ENCODE measurements at places on chromosomes 2 and 18.

- DNase-seq, result no peak
Measured at GRCh38 chr18:61714421-61714820, 178.4 kb downstream of the RNF152 start.

DNA sequence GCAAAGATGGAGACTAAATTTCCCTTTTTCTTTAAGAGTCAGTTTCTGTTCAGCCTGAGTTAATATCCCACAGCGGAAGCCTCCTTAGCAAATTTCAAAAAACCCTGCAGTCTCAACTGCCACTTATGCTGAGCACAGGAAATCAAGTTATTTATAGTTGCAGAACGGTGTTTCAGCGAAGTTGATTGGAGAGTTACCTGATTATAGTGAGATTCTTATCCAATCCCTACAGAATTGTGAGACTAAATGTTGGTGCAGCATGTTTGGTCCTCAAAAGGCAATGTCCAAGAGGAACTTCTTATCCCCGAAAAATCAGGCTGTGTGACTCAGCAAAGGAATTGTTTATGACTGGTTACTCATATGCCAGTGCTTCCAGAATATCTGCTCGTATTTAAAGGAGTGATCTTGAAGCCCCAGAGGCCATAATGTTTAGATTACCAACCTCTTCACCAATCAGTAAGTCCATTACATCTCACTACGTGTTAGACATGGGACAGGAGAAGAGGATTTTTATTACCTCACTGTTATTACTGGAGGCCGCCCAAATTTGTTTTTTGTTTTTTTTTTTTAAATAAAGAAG lies 67.9 kb downstream of the LRRFIP1 start:
- peak; percentile 27 for DNase-seq

GRCh38 chr2:47534179-47534919 lies 131.4 kb downstream of the MSH2 start:
- peak; percentile 61 for DNase-seq

GRCh38 chr2:44358503-44358902 lies 2.8 kb downstream of the PREPL start:
- no peak for DNase-seq

DNA sequence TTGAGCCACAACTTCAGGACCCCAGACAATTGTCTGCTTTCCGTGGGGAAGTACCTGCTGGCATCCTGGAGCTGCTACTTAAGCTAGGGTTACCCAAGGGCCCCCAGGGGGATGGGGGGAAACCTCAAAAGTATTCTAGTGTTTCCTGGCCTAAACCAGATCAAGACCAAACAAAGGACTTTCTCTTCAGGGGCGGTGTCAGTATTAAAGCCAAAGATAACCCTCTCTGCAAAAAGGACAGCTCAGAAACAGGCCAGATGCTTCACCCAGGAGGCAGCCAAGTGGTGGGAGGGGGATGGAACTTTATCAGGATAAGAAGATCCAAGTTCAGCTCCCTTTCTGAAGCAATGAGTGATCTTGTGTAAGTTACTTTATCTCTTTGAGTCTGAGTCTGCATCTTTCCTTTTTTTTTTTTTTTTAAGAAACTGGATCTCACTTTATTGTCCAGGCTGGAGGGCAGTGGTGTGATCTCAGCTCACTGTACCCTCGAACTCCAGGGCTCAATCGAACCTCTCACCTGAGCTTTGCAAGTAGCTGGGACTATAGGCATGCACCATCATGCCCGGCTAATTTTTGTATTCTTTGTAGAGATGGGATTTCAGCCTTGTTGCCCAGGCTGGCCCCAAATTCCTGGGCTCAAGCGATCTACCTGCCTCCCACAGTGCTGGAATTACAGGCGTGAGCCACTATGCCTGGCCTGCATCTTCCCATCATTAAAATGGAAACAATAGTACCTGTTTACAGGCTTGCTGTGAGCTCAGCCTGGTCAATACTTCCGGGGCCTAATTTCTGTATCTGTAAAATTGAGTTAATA lies 151.8 kb upstream of the PTPRM start:
- no peak for DNase-seq

DNA sequence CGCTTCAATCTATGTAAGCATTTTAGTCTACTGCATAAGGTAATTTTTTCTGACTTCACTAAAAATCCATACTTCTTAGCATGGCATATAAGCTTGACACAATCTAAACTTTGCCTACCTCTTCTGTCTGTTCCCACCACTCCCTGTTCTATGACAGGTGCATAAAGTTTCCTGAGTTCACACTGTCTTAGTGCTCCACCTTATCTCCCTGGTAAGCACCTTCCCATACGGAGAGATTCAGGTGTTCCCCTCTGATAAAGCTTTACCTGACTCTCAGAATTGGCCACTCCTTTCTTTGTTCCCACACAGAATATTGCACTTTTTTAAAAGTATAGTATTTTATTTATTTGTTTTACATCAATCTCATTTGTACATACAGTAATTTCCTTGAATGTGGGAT lies 16.8 kb upstream of the ITGA4 start:
- DNase-seq, result no peak

DNA sequence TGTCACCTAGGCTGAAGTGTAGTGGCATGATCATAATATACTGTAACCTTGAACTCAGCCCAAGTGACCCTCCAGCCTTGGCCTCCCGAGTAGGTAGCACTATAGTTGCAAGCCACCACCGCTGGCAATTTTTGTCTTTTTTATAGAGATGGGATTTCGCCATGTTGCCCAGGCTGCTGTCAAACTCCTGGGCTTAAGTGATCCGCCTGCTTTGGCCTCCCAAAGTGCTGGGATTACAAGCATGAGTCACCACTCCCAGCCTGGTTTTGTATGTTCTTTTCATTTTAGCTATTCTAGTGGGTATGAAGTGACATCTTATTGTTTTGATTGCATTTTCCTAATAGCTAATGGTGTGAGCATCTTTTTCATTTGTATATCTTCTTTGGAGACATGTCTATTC lies 11.3 kb upstream of the EXOC6B start:
- DNase-seq, result no peak

DNA sequence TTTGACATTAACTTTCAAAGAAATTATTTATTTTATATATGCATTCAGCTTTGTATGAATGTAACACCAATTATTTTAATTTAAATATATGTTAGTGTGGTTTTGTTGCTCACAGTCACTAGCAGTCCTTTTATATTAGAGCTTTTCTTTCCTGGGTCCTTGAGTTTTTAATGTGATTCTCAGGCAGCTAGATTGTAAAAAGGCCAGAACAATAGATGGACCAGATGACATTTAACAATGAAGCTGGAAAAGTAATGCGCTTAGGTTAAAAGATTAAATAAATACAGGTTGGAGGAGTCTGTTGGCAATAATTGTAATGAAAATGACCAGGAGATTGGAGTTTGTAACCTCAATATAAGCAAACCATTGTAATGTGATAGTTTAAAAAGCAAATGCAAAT lies 171.1 kb downstream of the FTCDNL1 start:
- DNase-seq, result no peak

DNA sequence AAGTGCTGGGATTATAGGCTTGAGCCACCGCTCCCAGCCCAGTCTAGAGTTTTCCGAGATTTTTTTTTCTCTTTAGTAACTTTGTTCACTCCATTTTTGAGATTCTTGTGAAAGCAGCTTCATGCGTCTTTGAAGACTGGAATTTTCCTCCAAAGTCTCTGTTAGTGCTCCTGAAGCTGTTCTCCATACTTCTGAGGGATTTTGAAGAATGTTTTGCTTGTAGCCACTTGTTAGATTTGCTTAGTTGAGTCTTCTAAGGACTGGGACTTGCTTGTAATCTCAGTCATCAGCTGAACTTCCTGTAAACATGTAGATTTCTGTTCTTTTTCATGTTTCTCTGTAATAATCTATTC lies 234.3 kb downstream of the MYCN start:
- no peak for DNase-seq

- DNase-seq, result no peak
Measured at GRCh38 chr2:237218756-237219155, 133.1 kb downstream of the COPS8 start.

GRCh38 chr2:112160283-112161250 lies 22.4 kb downstream of the FBLN7 start:
- no peak for DNase-seq

- DNase-seq, result peak; percentile 45
Measured at GRCh38 chr2:104447831-104448434, 406.0 kb upstream of the POU3F3 start.

DNA sequence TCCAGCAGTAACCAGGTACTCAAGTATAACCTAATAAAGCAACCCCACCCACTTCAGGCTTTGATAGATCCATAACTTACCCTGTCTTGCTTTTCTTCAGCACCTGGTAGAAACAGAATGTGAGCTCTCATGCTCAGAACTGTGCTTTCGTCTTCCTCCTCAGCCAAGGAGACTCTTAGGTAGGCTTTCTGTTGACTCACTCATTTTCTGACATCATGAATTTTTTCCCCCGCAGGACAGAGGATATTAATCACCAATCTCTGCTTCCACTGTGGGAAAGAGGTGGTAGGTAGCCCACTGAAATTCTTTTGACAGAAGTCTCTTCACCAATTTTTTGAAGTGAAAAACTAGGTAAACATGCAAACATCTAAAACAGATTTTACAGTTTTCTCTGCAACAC lies 241.2 kb upstream of the KCNJ3 start:
- no peak for DNase-seq

DNA sequence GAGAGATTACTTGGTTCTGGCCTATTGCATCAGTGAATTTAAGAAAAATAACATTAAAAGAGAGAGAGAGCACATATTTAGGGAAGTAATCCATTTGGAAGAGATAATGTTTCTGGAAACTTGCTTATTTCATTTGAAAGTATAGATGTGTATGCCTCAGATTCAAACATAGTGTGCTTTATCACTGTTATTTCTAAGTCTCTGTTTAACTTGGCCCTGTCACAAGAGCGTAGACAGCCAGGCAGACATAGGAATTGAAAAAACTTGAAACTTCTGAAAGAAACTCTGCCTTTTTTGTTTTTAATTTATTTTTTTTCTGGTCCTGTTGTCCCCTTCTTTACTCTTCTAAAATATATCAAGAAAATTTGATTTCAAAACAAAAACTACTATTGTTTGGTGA lies 849.1 kb downstream of the CNTNAP5 start:
- no peak for DNase-seq

DNA sequence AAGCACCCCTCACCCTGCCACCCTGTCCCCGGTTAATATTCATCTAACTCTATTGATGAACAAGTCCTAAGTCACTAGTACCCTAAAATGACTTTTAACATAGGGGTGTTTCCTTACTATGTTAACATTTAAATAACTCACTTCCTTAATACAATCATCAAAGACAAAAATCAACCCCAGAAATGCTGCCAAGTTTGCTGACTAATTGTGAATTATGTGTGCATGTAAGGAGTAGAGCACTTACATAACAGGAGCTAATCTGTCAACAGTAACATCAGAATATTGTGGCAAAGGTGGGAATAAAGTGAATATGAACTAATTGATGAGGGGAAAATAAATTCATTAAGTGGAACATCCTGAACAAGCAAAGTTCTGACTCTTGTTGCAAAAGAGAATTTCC lies 81.4 kb upstream of the ERBB4 start:
- no peak for DNase-seq

- DNase-seq, result peak; percentile 44
Measured at GRCh38 chr2:57698935-57699449, 347.6 kb upstream of the VRK2 start.

DNA sequence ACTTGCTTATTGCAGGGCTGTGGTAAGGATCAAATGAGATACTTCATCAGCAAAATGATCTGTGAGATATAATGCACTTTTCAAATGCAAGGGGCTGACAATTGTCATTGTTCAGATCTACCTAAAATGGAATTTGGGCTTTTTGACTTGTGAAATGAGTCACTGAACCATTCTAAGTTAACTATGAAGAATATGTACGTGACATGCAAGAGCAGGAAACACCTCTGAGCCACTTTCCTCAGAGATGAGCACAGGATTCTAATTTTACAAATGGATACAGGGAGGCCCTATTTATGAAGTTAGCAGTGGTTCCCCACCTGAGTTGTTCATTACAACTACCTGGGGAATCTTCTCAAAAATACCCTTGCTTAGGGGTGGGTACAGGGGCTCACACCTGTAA lies 26.7 kb downstream of the CTLA4 start:
- DNase-seq, result no peak

- peak; percentile 46 for DNase-seq
Measured at GRCh38 chr2:233053928-233054784, 6.0 kb upstream of the INPP5D start.

DNA sequence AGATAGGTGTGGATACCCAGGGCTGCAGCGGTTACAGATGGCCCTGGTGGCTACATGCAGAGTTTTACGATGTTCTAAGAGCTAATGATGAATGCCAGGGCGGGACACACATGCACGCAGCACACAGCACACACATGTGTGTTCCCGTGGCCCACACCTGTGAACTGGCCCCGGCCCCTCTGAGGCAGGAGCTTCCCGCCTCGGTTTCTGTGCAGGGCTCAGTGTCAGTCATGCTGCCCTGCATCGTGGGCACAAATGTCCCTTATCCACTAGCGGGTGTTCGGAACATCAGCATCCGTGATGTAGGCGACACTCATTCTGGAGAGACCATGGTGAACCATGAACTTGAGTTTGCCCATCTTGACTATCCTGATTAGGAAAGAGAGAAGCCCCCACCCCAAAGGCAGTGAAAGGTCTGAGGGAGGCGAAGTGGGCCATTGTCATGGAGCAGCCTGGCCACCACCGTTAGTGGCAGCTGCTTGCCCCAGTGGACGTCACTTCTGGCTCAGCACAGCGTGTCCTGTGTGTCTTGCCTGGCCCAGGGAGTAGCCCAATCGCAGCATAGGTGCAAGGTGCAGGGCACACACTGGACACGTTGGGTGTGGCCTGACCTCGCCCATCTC lies 43.8 kb downstream of the DCDC2C start:
- DNase-seq, result no peak

DNA sequence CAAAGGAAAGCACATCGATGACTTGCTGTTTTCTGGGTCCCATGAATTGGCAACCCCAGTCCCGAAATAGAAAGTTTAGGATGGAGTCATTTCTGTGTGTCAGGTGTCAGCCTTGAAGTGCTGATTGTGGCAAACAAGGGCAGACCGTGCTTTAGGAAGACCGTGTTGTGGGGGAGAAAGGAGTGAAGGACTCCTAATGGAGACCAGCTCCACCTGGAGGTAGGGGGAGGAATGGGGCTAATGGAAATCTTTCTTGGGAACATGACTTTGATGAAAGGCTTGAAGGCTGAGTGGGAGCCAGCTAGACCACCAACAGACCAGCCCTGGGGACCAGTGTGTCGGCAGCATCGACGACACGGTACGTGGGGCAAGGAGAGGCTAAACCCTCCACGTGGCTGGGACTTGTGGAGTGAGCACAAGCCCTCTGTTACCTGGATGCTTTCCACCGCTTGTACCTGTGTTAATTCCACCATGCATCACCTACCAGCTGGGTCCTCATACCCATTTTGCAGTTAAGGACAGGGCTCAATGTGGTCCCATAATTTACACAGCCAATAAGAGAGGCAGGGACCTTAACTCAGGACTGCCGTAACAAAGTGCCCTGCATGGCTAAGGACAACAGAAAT lies 104.2 kb downstream of the SH3BP4 start:
- peak; percentile 50 for DNase-seq

DNA sequence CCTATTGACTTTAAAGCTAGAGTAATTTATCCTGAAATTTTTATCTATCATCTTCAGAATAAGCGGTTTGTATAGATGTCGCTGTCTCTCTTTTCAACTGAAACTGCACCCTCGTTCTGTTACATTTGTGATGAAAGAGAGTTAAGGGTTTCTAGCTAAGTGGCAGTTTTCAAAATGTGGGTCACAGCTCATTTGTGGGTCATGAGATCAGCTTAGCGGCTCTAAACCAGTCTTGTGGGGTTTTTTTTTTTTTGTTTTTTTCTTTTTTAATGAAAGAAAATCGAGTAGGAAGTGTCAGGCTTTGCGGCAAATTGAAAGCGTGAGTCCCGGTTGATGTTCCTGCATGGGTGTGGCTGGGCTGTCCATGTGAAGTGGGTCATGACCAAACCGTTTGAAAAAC lies 31.2 kb downstream of the SALL3 start:
- no peak for DNase-seq
